ENCODE measurements at places on chromosomes 5 and 9.

DNA sequence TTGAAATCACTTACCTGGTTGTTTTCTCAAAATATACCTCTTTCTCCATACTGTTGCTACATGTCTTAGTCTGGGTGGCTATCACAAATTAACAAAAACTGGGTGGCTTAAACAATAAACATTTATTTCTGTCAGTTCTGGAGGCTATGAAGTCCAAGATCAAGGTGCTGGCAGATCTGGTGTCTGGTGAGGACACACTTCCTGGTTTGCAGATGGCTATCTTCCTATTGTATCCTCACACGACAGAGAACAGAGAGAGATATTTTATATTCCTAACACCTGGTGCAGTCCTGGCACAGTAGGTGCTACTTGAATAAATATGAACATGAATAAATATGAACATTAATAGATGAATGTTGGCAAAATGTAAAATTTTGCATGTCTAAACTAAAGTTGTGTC, 164.3 kb upstream of the ACOT12 start:
- H3K36me3 ChIP-seq = no peaks in the 10 kb centered on the region
- DNase-seq = no peak
- H3K4me3 ChIP-seq = no peak overlapping the region
- H3K4me1 ChIP-seq = no peaks in the 10 kb centered on the region
- no peaks in the 10 kb centered on the region for H3K27me3 ChIP-seq

GRCh38 chr9:107554636-107555035, 65.1 kb upstream of the KLF4 start:
- H3K27me3 ChIP-seq = no peaks in the 10 kb centered on the region
- DNase-seq = no peak
- no peak overlapping the region for H3K4me3 ChIP-seq

DNA sequence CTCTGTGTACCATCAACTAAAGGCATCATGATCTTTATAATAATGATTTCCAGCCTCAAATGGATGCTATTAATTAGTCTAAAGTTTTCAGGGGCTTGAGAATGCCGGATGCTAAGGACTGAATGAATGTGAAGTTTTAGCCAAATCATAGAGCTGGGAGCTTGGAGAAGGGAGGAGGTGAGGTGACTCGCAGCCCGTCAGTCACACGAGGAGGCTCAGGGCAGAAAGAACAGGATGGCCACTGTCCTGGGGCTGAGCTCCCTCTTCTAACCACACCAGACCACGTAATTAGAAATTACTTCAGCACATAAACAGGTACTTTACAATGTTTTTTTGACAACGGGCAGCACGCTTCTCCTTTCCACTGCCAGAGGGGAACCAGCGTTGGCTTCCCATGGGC, 222.6 kb downstream of the NPR3 start:
- no peaks in the 10 kb centered on the region for H3K27me3 ChIP-seq
- no peak overlapping the region for H3K4me3 ChIP-seq
- DNase-seq = no peak
- H3K27ac ChIP-seq = no peak overlapping the region

DNA sequence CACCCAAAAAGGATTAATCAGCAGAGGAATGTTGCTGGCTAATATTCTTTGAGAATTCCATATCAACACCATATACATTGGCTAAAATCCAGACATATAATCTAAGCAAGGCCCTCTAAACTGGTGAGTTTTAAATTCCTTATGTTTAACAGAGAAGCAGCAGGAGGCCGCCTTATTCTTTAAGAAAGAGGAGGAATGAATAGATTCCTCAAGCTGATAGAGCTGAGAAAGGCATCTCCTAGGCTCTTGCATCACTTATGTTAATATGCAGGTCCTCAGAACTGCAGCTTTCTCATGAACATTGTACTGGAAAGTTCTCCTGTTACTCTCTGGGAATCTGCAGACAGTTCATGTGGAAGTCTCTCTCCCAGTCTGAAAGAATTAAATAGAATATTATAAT, 20.1 kb upstream of the SMARCA2 start:
- peak; percentile 43 for DNase-seq
- peaks cover 4% of the 10 kb centered on the region for H3K4me1 ChIP-seq
- no peak overlapping the region for H3K4me3 ChIP-seq
- H3K27me3 ChIP-seq = no peaks in the 10 kb centered on the region
- H3K36me3 ChIP-seq = no peaks in the 10 kb centered on the region
